ENCODE measurements at places on chromosomes 4 and X.

DNA sequence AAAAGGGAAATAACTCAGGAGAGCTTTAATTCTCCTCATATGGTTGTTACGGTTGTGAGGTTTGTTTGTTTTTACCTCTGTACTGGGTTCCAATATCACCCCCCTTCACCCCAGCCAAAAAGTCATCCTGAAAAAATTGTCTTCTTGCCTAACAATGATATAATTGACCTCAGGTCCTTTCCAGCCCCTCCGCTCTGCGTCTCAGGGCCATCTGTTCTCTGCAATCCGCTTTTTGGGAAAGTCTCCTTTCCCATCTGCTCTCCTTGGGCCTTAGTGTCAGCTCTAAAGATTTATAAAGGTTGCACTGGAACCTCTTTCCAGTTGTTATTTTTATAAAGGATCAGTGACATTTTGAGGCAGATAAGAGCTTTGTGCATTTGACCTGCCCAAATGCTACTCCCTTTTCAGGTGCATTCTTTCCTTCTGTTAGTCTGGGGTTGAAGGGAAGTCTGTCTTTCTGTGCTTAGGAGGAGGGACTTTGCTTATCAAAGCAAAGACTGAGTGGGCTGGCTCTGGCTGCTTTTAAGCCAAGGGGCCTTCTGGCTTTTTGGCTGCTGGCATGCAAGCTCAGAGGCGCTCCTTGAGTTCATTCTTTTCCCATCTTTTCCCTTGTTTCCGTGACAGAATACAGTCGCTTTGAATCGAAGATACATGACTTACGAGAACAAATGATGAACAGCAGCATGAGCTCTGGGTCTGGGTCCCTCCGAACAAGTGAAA lies 34.1 kb downstream of the DLG3 start:
- DNase-seq = no peak

GRCh38 chr4:180156684-180157083 lies 2086.5 kb upstream of the TENM3 start:
- no peak for DNase-seq

DNA sequence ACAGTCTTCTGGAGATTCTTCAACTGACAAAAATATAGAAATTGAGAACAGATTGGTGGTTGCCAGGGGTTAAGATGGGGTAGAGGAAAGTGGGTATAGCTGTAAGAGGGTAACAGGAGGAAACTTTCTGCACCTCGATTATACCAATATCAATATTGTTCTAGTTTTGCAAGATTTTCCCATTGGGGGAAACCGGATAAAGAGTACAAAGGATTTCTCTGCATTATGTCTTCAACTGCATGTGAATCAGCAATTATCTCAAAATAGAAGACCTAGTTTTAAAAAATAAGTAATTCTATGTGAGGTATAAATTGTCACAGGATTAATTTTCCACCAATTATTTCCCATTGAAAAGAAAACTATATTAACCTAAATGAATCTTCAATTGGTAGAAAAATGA lies 65.7 kb downstream of the LRBA start:
- DNase-seq = no peak

DNA sequence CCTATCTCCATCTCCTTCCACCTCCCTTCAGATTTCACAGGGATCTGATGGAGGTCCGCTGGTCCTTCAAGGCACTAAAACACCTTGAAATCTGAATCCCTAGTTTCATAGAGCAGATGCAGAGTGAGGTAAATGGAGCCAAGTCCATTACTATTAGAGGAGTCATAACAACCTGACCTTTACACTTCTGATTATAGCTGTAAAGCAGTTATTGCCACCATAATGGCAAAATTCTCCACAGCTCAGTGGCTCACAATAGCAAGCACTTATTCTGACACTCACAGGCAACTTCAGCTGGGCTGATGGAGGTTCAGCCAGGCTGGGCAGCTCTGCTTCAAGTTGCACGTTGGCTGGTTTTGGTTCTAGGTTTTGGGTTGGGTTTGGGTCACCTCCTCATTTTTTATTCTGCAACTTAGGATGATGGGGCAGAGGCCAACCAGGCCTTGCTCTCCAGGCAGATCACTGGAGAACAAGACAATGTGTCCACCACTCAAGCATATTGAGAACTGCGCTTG lies 51.4 kb upstream of the LRAT start:
- DNase-seq = no peak

DNA sequence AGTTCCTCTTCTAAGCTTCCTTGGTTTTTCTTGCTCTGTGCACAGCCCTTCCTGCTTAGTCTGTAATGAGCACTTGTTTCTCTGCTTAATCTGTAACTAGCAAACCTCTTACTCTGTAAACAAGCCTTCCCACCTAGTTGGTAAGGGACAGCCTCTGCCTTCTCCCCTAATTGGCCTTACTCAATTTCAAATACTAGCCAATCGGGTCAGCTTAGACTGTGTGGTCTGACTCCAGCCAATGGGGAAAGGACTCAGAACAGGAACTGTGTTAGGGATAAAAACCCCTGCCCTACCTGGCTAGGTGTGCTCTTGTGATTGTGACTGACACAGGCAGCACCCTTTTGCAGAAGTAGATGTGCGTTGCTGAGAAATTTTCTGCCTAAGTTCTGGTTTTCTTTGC lies 136.5 kb upstream of the AADAT start:
- DNase-seq = no peak

DNA sequence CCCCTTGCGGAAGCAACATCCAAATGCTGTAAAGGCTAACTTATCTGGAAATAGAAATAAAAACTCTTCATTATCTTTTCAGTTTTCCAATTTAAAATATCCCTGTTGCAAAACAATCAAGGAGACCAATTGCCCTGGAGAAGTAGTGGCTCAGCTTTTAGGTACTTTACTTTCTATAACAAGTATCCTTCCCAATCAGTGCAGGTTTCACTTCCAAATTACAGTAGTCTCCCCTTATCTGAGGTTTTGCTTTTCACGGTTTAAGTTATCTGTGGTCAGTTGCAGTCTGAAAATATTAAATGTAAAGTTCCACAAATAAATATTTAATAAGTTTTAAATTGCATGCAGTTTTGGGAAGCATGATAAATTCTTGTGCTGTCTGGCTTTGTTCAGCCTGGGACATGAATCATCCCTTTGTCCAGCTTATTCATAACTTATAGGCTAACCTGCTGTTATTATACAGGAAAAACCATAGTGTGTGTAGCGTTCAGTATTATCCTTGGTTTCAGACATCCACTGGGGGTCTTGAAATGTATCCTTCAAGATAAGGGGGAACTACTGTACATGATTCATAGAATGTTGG lies 973.1 kb upstream of the GRID2 start:
- no peak for DNase-seq

- no peak for DNase-seq
Measured at GRCh38 chr4:112519689-112520597, 4.0 kb upstream of the NEUROG2 start.

- no peak for DNase-seq
Measured at GRCh38 chr4:59044286-59044900, 1934.2 kb upstream of the IGFBP7 start.

DNA sequence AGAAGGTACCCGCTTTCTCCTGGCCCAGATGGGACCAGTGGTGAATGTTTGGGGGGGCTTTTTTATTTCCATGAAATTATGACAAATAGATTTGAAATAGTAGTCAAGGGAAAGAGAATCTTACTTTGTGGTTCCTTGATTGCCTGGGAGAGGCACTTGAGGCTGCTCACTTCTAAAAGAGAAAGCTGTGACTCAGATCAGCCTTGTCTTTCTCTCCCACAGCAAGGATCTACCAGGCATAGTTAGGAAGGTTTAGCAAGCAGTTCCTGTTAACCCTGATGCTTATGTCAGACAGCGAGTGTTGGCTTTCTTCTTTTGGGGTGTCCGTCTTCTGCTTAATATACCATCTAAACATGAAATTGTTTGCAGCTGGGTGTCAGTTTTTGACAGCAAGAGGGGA lies 114.5 kb downstream of the TSPAN7 start:
- DNase-seq = no peak

- DNase-seq = no peak
Measured at GRCh38 chr4:54229631-54230483, 764 bp downstream of the PDGFRA start.

DNA sequence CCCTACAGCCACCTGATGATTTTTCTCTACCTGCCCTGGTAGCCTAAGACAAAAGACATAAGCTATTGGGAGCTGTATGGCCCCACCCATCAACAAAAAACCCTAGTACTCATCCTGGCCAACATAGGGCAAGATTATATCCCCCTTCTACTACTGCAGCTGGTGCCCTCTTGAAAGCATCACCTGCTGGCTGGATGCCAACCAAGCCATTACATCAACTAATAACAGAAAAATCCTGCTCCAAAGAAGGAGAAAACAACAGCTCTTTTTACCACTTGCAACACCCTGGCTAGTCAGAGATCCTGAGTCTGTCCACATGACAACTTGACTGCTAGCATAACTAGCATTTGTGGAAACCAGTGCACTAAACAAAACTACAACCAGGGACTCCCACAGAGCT lies 43.6 kb upstream of the UPRT start:
- DNase-seq = no peak
